Pons (tissue), 1 donor: ENCODE measurements at places on chromosomes 4 and X.

- no peak for DNase-seq
Observed at GRCh38 chrX:67050760-67051159, 411.9 kb upstream of the EDA2R start.

- DNase-seq = no peak
Observed at GRCh38 chr4:7214359-7214758, 22.0 kb downstream of the SORCS2 start.

DNA sequence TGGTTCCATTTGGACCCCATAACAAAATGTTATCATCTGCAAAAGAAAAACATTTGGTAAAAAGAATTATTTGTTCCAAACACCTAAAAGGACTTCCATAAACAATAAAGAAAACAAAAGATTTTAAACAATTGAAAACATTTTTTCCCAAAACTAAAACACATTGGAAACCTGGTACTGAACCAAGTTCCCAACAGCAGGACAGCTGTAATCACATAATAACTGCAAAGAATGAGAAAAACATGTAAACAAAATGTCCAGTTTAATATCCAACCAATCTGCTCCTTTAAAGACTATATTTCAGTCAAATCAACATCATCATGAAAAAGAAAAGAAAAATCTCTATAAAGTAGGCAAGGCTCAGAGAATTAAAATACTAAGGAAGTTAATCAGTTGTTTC is 36.3 kb downstream of the PRDM5 start:
- DNase-seq = no peak

DNA sequence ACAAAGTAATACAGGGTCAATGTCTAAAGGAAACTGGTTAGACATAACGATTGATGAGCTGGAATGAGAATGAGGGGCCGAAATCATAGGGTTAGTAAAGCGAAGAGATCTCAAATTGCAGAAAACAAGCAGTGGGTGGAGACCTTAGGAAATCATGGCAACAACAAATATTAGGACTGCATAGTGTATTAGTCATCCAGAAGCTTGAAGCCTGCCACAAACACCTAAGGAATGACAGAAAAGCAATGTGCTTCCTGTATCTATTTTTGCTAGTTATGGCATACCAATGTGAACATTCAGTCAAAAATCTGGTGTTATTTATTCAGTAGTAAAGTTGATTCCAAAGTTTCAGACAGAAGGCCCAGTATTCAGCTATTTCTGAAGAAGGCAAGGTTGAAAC is 410.9 kb upstream of the CT83 start:
- DNase-seq = no peak

GRCh38 chr4:6201580-6202091 is 1.3 kb upstream of the JAKMIP1 start:
- DNase-seq = no peak

- DNase-seq = no peak
Observed at GRCh38 chr4:80309294-80310004, 26.1 kb upstream of the CFAP299 start.

- no peak for DNase-seq
Observed at GRCh38 chr4:804804-805203, 21.1 kb downstream of the CPLX1 start.

DNA sequence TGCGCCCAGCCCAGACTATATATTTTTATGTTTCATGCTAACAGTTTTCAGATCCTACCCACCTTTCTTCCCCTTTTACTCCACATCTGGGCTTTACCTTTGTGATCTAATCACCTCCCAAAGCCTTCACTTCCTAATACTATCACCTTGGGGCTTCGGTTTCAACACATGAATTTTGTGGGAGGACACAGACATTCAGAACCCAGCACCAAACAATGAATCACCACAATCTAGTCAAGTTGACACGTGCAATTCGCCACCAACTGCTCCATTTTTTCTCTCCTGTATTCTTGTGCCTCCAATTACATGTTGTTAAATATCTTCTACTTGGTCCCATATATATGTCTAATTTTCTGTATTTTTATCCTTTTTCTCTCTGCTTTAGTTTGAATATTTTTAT is 41.8 kb upstream of the STX18 start:
- DNase-seq = no peak

GRCh38 chr4:181213551-181213950 is 1029.7 kb upstream of the TENM3 start:
- no peak for DNase-seq

DNA sequence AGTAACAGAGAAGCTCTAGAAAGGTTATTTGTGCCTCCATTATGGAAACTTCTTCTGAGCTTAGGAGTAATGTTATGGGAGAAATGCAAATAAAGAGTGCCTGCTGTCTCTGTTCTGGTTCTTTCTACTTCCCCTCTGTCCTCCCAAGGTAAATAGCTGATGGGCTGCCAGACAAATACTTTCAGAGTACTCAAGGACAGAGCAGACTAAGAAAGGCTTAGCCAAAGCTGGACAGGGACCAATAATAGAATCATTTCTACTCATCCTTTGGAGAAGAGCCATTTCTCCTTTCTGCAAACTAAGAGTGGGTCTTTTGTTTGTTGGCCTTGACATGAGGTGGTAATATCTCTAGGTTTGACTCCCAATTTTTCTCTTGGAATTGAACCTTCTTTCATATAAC is 136.1 kb downstream of the MID1IP1 start:
- DNase-seq = no peak

DNA sequence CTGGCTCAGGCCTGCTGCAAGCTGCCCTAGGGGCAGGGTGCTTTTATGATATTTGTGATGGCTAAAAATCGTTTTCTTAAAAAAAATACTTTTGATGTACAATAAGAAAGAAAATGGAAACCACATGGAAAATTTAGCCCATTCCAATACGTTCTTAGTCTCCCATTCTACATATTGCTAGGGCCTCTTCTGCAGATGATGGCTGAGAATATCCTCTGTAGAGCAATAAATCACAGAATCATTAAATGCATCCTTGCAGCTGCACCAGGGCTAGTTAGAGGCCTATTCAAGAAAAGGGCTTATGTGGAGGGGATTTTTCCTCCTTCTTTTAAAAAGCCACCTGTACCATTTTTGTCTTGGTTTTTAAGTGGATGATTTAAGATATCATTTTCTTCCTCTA is 97.6 kb upstream of the C1GALT1C1 start:
- no peak for DNase-seq

DNA sequence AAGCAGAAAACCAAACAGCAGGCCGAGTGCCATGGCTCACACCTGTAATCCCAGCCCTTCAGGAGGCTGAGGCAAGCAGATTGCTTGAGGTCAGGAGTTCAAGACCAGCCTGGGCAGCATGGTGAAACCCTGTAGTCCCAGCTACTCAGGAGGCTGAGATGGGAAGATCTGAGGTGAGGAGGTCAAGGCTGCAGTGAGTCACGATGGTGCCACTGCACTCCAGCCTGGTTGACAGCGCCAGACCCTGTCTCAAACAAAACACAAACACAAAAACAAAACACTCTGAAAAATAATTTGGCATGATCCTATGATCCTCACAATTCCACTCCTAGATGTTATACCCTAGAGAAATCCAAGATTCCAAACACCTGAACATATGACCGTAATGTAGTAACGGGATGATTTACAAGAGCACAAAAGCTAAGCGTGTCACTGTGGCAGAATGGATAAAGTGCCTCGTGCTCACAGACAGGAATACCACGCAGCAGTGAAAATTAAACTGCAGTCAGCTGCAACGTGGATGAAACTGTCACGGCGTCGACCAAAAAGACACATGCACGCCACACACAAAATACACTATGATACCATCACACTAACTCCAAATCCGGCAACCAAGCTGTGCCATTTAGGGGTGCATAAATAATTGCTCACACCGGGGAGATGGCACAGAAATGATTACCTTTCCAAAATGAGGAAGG is 1.7 kb downstream of the NELFA start:
- no peak for DNase-seq

- no peak for DNase-seq
Observed at GRCh38 chr4:184825141-184825895, 450 bp downstream of the ACSL1 start.

DNA sequence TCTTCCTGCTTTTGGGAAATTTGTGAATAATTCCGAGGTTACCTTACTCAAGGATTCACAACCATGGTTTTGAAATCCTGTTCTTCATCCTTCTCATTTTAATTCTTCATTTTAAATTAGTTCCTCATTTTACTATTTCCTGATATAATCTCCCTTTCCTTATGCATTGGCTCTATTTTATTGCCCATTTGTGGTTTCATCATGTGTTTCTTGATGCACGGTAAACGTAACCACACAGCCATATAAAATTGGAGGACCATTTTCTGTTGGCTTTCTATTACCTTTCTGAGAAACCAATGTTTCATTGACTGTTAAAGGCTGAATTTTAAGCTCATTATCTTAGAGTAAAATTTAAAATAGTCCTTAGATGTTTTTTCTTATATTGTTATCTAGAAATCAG is 100.3 kb upstream of the NDST4 start:
- DNase-seq = no peak

DNA sequence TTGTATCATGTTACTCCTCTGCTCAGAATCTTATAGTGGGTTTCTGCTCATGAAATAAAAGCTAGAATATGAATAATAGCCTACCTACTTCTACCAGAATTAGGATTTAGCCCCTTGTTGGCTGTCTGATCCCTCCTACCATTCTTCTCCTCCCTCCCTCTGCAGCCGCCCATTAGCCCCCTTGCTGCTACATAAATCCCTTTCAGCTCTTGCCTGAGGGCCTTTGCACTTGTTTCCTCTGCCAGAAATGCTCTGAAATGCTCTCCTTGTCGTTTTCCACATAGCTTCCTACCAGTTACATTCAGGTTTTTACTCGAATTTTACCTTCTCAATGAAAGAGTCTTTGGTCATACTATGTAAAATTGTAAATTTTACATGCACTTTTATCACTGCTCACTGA is 159.2 kb downstream of the ADGRL3 start:
- DNase-seq = no peak

DNA sequence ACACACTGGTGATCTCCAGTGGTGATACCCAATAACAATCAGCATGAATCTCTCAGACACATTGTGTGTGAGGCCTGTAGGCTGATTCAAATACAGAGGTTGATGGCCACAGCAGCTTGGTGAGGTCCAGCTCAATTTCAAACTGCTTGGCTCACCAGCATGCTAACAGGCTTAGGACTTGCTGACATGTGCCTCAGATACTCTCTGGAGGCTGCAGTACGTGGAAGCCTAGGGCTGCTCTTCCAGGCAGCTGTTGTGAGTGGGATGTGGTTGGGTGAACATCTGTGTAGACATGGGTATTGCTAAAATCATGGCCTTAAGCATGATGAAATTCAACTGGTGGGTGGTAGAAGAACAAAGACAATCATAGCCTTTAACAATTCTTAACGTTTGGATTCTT is 4.3 kb downstream of the CXCL9 start:
- no peak for DNase-seq

GRCh38 chrX:150575419-150575814 is 7.0 kb downstream of the MTM1 start:
- no peak for DNase-seq

DNA sequence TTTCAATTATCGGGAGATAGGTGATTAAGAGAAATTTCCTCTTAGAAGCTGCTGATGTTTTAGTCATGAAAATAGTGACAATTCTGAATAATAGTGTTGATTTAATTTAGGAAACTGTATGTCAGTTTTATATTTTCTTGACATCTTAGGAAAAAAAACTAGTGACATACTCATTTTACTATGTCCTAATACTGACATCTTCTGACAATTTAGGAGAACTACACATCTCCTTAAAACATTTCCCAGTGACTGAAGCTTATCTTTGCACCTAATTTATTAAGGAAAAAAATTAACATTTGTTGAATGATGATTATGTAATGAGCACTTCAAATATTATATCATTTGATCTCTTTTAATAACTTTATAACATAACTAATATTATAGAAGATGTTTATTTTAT is 42.0 kb upstream of the RBMXL3 start:
- no peak for DNase-seq

GRCh38 chr4:65791111-65791811 is 121.0 kb upstream of the EPHA5 start:
- DNase-seq = peak; percentile 5

DNA sequence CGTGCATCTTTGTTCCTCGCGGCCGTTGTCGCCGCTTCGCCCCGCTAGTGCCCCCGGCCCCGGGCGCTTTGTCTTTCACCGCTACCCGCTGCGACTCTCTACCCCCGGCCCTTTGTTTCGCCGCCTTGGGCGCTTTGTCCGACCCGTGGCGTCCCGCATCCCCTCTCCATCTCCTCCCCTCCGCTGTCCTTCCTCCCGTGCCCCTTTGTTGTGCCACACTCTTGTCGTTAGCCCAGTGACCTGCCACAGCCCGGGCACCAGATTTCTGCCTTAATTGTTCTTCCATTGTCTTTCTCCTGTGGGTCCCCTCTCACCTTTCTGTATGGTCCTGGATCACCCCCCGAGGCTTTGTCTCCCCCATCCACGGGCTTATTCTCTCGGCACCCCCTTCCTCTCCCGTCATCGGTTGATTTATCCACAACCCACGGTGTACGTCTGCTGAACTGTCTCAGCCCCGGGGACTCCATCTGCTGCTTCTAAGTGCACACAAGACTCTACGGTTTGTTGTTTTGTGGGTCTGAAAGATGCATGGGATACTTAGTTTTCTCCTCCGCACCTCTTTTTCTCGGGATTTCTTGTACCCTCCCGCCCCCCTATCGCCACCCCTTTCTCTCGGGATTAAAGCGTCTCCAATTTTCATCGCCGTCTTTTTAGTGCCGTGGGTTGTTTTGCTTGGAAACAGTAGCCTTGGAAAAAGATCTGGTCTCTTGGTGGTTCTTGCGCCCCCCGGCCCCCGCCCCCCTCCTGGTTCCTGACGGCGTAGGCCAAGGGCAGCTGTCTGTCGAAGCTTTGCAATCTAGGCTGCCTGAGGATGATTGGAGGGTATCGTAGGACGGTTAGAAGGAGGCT is 783 bp downstream of the RBPJ start:
- DNase-seq = peak; percentile 52

DNA sequence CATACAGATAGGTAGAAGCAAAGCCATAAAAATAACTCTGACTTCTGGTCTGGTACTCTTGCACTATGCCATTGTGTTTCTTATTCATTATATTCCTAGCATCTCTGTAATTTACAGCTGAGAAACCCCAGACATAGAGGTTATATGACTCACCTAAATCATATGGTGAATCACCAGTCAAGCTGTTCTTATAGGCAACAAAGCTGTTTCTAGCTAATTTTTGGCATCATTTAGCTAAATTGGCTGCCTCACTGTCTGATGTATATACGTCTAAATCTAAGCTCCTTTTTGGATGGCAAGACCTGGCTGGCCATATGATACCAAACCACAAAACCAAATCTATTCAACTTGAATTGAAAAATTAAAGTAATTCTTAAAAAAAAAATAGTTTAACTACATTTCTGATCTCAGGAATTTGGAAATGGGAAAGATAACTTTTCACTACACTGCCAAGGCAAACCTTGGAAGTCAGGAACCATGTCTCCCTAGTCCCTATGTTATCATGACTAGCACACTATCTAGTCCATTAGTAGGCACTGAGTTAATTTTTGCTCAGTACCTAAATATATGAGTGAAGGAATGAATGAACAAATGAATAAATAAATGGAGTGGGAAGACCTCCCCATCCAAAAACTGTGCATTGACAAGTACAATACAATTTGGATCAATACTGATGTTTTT is 41.3 kb upstream of the STAG2 start:
- DNase-seq = peak; percentile 3

GRCh38 chr4:187294861-187295260 is 571.2 kb upstream of the FAT1 start:
- no peak for DNase-seq

GRCh38 chr4:88107406-88108107 is 50.9 kb downstream of the ABCG2 start:
- peak; percentile 42 for DNase-seq

GRCh38 chr4:97003715-97004114 is 1139.6 kb downstream of the STPG2 start:
- DNase-seq = no peak
